ENCODE measurements at places on chromosomes 7 and 10. TPM values are rescaled to one million over a fixed set of nuclear protein-coding genes. Genes with fewer than 3 reads are reported as not detected.

The MRLN gene
- not detected for total RNA-seq

The PAX4 gene
- not detected for total RNA-seq

The ZNF32 gene
- total RNA-seq, result 18.6 TPM

The ITPRID1 gene
- total RNA-seq, result not detected

The LEP gene
- total RNA-seq, result not detected

The NPY4R2 gene
- not detected for total RNA-seq

The GCK gene
- total RNA-seq, result not detected

The GALNT17 gene
- total RNA-seq, result not detected

The SLC26A5 gene
- total RNA-seq, result not detected

The LRRC4 gene
- not detected for total RNA-seq

The RGR gene
- total RNA-seq, result not detected

The SPDYE3 gene
- not detected for total RNA-seq

GRCh38 chr7:17631061-17631460, 309.2 kb downstream of the SNX13 start:
- H3K27ac ChIP-seq, result no peak overlapping the region
- H3K36me3 ChIP-seq, result no peaks in the 10 kb centered on the region
- H3K27me3 ChIP-seq, result peaks cover 2% of the 10 kb centered on the region

DNA sequence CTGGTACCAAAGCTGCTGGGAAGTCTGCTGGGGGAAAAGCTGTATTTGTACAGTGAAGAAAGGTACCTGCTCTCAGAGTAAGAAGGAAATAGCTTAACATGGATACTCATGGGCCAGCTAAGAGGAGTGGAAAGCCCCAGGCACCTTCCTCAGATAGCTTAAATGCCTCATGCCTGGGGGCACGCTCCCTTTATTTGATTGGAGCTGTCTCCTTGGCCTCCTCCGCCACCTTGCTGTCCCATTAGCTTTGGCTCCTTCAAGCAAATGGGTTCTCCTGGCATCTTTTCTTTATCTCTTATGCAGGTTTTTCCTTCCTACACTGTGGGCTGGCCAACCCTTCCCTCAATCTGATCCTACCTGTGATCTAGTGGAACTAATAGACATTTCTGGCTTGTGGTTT, 318.5 kb downstream of the SH2D4B start:
- H3K27me3 ChIP-seq, result no peaks in the 10 kb centered on the region
- no peak overlapping the region for H3K27ac ChIP-seq
- DNase-seq, result no peak
- no peak overlapping the region for H3K4me3 ChIP-seq
- H3K4me1 ChIP-seq, result no peaks in the 10 kb centered on the region

DNA sequence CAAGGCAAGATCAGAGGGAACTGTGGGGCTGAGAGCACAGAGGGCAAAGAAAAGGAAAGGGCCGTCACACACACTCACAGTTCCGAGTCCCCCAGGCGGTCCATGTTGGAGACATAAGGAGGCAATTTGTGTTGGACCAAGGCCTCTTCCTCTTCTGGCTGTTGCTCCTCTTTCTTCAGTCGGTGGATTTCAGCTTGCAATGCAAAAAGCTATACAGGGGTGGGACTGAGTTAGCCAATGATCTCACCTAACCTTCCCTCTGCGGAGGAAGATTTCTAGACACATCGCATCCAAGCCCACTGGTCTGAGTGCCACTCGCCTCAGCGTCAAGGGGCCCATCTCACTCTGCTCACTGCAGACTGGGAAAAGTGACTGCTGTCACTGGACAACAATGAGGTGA, 5.5 kb downstream of the WDR91 start:
- no peaks in the 10 kb centered on the region for H3K27me3 ChIP-seq
- no peak overlapping the region for H3K27ac ChIP-seq
- H3K4me3 ChIP-seq, result no peak overlapping the region
- peaks cover 11% of the 10 kb centered on the region for H3K4me1 ChIP-seq
- DNase-seq, result no peak

DNA sequence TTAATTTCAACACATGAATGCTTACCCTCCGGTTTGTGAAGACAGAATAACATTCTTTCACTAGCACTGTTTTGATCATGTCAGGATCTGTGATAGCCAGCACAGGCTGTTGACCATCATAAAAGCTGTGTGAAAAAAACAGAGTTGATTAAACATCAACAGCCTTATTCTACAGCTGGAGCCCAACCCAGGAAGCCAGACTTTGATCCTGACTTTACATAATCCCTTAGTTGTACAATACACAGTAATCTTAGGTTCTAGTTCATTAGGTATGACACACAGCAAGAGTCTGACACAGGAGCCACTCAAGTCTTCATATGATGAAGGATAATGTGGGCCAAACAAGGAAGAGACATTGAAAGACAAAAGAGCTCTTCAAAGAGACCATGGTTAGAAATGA, 11.4 kb downstream of the CYP3A4 start:
- H3K27ac ChIP-seq, result no peak overlapping the region
- no peaks in the 10 kb centered on the region for H3K4me1 ChIP-seq
- no peaks in the 10 kb centered on the region for H3K36me3 ChIP-seq
- peaks cover 18% of the 10 kb centered on the region for H3K27me3 ChIP-seq
- no peak for DNase-seq

DNA sequence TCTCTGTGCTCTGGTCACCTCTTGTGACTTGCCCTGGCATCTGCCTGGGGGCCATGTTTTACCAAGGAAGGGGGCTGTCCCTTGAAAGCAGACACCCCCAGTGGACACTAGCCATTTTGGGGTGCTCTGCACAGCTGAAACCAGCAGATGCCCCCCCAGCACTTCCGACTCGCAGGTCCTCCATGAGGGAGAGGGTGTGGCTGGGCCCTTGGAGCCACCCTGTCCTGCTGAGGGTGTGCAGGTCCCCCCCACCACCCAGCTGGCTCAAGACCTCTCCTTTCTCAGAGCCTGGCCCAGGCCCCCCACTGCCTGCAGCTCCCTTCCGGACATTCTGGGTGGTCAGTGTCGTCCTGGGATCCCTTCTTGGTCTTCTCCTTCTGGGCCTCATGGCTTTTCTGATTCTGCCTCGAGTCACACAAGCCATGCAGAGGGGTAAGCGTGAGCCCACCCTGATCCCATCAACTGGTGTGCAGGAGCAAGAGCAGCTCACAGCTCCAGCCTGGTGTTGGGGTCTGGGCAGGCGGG, 12.3 kb downstream of the SCART1 start:
- H3K27me3 ChIP-seq, result no peaks in the 10 kb centered on the region
- no peak overlapping the region for H3K27ac ChIP-seq
- DNase-seq, result no peak
- H3K4me3 ChIP-seq, result no peak overlapping the region
- H3K36me3 ChIP-seq, result no peaks in the 10 kb centered on the region

GRCh38 chr7:91357901-91358300, 93.7 kb downstream of the FZD1 start:
- H3K36me3 ChIP-seq, result no peaks in the 10 kb centered on the region
- no peak overlapping the region for H3K27ac ChIP-seq
- DNase-seq, result no peak
- no peaks in the 10 kb centered on the region for H3K27me3 ChIP-seq

GRCh38 chr7:46490406-46490805, 569.3 kb upstream of the IGFBP3 start:
- H3K36me3 ChIP-seq, result no peaks in the 10 kb centered on the region
- H3K4me3 ChIP-seq, result no peak overlapping the region
- no peak for DNase-seq
- H3K4me1 ChIP-seq, result no peaks in the 10 kb centered on the region
- no peaks in the 10 kb centered on the region for H3K27me3 ChIP-seq
- H3K27ac ChIP-seq, result no peak overlapping the region

- no peak overlapping the region for H3K4me3 ChIP-seq
- H3K36me3 ChIP-seq, result no peaks in the 10 kb centered on the region
- H3K27ac ChIP-seq, result no peak overlapping the region
- DNase-seq, result no peak
Observed at GRCh38 chr7:7766671-7767070, 48.3 kb upstream of the RPA3 start.

DNA sequence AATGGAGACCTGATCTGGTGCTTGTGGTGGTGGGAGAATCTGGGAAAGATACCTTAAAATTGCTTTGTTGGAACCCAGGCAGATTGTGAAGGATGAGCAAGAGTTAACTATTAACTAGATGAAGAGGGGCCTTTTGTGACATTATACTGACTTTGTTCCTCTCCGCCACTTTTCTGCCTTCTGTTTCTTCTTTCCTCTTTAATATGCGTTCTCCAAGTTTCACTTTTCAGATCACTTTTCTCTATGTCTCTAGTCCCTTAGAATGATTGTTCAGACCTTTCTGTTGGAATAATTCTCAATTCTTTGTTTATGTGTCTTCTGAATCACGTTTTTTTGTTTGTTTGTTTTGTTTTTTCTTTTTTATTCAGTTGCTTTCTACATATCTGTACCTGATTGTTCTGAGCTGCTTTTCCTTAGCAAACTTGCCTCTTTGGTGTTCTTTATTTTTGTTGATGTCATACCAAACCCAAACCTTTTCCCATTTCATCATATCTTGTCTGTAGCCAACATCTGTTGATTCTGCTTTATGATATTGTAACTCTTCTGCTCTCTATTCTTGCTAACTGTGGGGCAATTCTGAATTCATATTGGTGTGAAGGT, 2.8 kb downstream of the BMPR1A start:
- H3K27ac ChIP-seq, result no peak overlapping the region
- peak overlapping the region; percentile 17 for H3K4me3 ChIP-seq
- H3K36me3 ChIP-seq, result no peaks in the 10 kb centered on the region
- peaks cover 13% of the 10 kb centered on the region for H3K27me3 ChIP-seq
- peaks cover 18% of the 10 kb centered on the region for H3K4me1 ChIP-seq

DNA sequence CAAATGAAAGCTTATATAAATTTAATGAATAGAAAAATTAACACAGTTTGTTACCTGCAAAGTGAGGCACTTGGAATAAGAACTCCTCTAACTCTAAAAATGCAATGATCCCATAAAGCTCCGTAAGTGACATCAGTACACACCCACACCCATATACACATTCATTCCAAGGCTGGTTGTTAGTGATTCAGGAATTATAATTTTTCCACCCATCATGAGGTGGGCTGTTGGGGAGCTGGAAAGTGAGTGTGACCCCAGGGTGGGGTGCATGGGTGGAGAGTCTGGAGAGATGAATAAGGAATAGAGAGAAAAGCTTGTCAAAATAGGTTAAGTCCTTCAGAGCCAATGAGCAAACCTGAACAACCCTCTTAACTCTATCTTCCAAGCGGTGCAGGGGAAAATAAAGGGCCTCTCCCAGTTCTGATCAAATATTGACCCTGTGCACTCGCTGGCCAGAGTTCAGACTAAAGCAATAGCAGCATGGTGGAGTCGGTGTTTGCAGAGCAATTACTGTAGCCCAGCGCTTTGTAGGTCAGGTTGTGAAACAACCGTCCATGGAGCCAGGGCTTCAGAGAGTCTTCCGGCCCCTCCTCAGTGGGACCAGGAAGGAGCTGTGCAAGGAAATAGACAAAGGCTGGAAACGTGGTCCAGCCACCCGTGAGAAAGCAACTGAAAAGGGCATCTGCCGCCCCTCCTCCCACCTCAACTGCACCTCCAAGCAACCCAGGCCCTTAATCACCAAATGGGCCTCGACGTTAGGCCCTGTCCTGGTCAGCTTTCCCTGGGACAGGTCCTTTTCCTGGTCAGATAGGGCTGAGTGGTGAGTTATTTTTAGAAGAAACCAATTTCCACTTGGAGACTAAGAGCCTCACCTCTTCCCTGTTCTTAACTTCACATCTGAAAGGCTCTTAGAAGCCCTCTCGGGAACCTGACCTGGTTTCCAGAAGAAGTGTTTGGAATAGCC, 61.2 kb downstream of the SH3PXD2A start:
- H3K27ac ChIP-seq, result no peak overlapping the region
- no peaks in the 10 kb centered on the region for H3K36me3 ChIP-seq
- no peak for DNase-seq
- no peak overlapping the region for H3K4me3 ChIP-seq
- H3K27me3 ChIP-seq, result no peaks in the 10 kb centered on the region

DNA sequence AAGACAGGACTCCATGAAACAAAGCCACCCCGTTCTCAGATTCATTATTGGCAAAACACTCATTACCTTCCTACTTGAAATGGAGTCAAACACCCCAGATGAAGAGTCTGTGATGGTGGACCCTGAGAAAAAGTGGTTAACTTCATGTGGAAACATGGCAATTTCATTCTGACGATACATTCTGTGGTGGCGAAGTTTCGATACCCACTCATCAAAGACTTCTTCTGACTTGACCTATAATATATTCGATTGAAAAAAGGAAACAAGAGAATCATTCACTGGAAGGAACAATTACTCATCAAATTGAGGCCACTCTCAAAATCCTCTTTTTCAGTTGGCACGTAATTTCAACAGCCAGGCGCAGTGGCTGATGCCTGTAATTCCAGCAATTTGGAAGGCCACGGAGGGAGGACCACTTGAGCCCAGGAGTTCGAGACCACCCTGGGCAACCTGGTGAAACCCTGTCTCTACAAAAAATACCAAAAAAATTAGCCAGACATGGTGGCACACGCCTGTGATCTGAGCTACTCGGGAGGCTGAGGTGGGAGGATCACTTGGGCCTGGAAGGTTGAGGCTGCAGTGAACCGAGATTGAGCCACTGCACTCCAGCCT, 108.8 kb upstream of the GSDME start:
- DNase-seq, result no peak
- peaks cover 65% of the 10 kb centered on the region for H3K36me3 ChIP-seq
- H3K27ac ChIP-seq, result no peak overlapping the region
- H3K4me3 ChIP-seq, result no peak overlapping the region

GRCh38 chr10:22251751-22252223, 34.0 kb upstream of the EBLN1 start:
- peaks cover 30% of the 10 kb centered on the region for H3K4me1 ChIP-seq
- DNase-seq, result peak; percentile 85
- H3K4me3 ChIP-seq, result peak overlapping the region; percentile 94
- peak overlapping the region; percentile 80 for H3K27ac ChIP-seq

DNA sequence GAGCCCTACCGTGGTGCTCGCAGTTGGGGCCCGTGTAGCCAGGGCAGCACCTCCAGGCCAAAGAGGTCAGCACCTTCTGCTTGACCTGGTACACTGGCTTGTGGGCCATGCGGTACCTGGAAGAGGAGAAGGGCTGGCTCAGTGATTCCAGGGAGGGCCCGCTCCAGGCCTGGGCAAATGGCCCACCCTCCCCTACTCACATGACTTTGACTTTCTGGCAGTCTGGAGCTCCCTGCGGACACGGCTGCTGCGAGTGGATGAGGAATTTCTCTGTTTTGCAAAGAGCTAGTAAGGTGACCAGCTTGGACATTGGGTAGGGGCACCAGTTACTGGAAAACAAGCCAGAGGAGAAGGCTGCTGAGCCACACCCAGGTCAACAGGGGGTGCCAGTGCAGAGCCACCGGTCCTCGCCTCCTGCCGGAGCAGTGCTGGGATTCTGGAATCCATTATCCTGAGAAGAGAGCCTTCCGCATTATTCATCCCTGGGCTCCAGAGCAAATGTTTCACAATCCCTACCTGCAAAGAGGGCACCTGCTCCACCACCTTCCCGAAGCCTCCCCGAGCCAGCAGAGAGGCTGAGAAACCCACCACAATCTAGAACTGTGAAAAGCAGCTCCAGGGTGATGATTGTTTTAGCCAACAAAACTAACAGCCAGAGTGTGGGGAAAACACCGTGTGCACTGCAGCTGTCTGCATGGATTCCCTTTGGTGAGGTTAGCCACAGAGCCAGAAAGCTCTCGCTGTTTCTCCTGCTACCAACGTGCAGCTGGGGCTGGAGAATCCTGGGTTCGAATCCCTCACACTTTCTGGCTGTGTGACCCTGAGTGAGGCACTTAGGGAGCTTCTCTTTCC, 11.8 kb downstream of the MMRN2 start:
- no peak overlapping the region for H3K4me3 ChIP-seq
- DNase-seq, result no peak
- no peak overlapping the region for H3K27ac ChIP-seq
- no peaks in the 10 kb centered on the region for H3K27me3 ChIP-seq
- H3K4me1 ChIP-seq, result peaks cover 12% of the 10 kb centered on the region
- H3K36me3 ChIP-seq, result no peaks in the 10 kb centered on the region

GRCh38 chr10:21495002-21495751, 30.3 kb downstream of the SKIDA1 start:
- H3K4me1 ChIP-seq, result peaks cover 42% of the 10 kb centered on the region
- H3K4me3 ChIP-seq, result peak overlapping the region; percentile 82
- H3K36me3 ChIP-seq, result no peaks in the 10 kb centered on the region
- DNase-seq, result no peak
- H3K27ac ChIP-seq, result no peak overlapping the region

Measured in CD4-positive, CD25-positive, alpha-beta regulatory T cell (primary cell).